ENCODE measurements at places on chromosomes 12 and 14. TPM values are rescaled to one million over a fixed set of nuclear protein-coding genes. Genes with fewer than 3 reads are reported as not detected.
A peak's percentile ranks its signal among the peaks of the same experiment; 100 is the strongest.

The CD9 gene
- 285 TPM for total RNA-seq

DNA sequence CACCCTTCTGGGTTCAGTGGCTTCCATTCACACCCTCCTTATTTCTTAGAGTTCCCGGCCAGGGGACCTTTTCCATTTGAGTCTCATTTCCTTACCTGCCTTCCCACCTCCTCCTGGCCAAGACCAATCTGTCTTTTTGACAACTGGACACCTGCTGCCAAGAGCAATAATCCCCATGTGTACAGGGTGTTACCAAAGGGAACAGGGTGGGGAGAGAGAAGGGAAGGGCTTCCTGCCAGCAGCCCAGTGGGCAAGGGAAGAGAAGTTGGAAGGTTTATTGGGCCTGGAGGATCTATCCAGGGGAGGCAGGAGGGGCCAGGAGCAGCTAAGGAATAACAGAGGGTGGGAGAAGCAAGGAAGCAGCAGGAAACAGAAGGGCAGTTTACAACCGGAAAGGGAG is 346.2 kb downstream of the C12orf75 start:
- no peak overlapping the region for H3K4me3 ChIP-seq
- no peaks in the 10 kb centered on the region for H3K36me3 ChIP-seq
- H3K27me3 ChIP-seq, result no peaks in the 10 kb centered on the region
- peaks cover 12% of the 10 kb centered on the region for H3K4me1 ChIP-seq
- no peak for DNase-seq

- H3K27ac ChIP-seq, result no peak overlapping the region
- DNase-seq, result no peak
- peaks cover 3% of the 10 kb centered on the region for H3K4me1 ChIP-seq
- H3K4me3 ChIP-seq, result no peak overlapping the region
These were observed 65.5 kb downstream of the TTC7B start for GRCh38 chr14:90750701-90751100.

DNA sequence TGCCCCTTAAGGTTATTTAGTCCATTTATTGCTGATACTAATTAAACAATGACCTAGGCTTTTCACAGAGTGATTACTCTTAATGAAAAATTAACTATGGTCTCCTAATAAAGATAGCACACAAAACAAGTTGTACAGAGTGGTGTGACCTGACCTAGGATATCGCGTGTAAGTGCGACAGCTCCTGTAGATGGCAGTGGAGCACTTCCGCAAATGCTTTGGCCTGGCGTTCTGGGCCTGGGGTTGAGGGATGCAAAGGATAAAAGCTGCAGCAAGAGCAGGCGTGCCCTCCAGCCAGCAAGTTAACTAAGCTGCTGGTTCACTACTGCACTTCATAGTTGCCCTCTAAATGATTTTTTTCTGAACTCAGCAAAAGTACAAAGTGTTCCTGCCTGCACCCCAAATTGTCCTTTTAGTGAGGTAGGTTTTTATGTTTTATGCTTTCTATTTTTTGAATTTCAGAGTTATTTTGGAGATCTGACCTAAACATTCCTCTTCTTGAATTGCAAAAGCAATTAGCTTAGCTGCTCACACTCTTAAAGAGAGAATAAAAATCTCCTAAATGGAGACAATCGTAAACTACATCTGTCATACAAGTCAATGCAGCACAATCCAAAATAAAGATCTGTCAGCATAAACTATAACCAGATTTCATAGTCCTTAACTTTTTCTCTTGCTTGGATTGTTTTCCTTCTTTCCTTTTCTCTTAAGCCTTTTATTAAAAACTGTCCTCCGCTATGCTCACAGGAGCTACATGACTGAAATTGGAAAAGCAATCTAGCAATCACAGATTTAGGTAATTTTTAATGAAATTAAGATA is 379.6 kb downstream of the LRIG3 start:
- no peak overlapping the region for H3K4me3 ChIP-seq
- no peak overlapping the region for H3K27ac ChIP-seq
- H3K4me1 ChIP-seq, result peaks cover 3% of the 10 kb centered on the region
- DNase-seq, result peak; percentile 74
- H3K27me3 ChIP-seq, result no peaks in the 10 kb centered on the region

The RFLNA gene
- total RNA-seq, result 1.2 TPM

The GUCY2C gene
- not detected for total RNA-seq

The VRTN gene
- not detected for total RNA-seq

The CD163 gene
- total RNA-seq, result 229 TPM

The PRORP gene
- 20.0 TPM for total RNA-seq

DNA sequence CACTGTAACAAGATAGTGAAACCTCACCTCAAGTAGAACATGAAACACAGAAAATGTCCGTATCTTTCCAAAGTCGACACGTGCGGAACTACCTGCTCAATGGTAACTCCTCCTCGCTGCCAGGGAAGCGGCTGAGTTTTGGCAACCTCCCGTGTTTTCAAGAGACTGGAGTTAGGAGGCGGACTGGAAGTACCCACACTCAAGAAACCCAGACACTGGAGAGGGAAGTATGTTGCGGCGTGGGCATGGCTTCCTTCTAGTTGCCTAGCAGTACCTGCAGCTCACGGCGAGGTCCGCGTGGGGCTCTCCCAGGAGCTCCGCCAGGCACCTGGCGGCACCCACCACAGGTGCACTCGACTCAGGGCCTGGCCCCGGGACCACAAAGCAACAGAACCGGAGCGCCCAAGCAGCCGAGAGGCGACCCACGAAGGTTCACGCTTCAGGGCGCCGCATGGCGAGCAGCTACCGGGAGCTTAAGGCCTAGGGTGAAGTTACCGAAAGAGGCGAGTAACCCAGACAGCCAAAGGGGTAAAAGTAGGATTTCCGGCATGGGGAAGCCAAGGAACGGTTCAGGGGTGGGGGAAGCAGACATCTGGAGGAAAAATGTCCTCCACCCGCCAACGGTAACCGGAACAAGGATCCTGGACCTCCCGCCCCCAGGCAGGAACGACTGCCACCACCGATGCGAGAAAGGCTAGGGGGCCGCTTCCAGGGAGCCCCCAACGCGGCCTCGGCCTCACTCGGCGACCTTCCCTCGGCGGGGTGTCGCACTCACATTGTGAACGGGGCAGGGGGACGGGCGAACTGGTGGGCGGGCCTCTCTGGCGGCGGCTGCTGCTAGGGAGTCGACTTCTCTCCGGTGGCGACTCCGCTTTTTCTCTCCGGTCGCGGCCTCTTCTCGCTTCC is 608 bp downstream of the PTGES3 start:
- H3K4me3 ChIP-seq, result peak overlapping the region; percentile 75
- peak; percentile 82 for DNase-seq
- H3K36me3 ChIP-seq, result no peaks in the 10 kb centered on the region
- H3K27ac ChIP-seq, result peak overlapping the region; percentile 68
- no peaks in the 10 kb centered on the region for H3K4me1 ChIP-seq

GRCh38 chr12:87274594-87275245 is 754.5 kb downstream of the C12orf50 start:
- H3K36me3 ChIP-seq, result no peaks in the 10 kb centered on the region
- no peak overlapping the region for H3K4me3 ChIP-seq
- no peaks in the 10 kb centered on the region for H3K27me3 ChIP-seq

The CEBPE gene
- 0.33 TPM for total RNA-seq

DNA sequence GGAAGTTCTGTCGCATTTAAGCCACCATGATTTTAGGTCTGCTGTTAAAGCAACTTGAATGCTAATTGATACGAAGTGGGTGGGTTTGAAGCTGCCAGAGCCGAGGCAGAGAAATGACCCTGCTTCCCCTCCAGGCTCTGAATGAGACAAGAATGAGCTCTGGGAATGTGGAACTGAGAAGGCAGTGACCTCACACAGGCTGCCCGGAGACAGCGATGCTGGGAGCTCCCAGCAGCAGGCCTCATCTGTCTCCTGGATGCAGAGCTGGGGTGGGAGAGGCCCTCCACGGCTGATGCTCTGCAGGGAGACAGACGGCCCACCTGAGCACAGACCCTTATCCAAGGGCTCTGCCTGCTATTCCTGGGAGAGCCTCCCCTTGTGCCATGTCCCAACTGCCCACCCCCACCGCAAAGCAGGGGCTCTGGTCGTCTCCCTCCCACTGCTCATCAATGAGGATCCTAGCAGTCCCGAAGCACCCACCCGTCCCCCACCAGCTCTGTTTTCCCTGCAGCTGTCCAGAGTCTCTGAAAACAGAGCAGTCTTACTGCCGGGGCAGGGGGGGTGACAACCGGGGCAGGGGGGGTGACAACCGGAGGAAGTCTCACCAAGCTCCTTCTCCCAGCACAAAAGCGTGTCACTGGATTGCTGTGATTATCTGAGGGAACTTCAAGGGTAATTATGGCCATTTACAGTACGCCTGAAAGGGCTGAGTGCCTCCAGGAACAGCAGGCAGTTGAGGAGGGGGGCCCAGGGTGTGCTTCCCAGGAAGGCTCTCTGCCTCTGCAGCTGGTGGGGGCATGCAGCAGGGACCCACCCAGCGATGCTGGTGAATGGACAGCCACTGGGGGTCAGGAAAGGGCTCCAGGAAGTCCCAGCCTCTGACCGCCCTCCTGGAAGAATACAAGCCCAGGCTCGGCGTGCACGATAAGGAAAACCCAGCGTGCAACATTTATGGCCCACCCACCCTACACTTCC is 67.8 kb downstream of the CHGA start:
- H3K27ac ChIP-seq, result no peak overlapping the region
- H3K27me3 ChIP-seq, result no peaks in the 10 kb centered on the region
- peak; percentile 57 for DNase-seq
- H3K4me3 ChIP-seq, result no peak overlapping the region
- H3K36me3 ChIP-seq, result no peaks in the 10 kb centered on the region

DNA sequence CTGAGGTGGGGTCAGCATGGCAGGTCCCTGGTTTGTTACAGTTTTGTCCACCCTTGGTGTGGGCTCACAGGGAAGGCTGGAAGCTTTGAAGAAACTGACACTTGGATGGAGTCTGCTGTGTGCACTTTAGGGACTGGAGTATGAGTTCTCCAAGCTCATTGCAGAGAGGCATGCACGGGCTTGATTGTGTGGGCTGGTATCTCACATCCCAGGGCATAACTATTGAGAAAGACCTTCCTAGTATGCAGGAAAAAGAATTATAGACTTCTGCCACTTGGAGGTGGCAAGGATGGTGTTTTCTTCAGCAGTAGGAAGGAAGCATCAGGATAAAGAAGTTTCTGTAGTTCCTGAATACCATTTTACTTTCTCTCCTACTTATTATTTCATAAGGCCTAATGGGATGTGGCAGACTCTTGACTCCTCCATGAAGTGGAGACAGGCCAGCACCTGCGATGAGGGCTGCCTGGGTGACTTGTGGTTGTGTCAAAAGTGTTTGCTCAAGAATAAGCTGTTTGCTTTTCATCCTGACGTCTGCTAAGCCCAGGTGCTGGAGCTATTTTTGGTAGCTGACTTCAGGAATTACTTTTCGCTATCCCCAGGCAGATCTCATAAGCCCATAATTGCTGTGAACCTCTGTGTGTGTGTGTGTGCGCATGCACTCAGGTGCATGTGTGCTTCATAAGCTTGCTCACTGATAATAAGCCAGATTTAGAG is 125.8 kb downstream of the KTN1 start:
- no peaks in the 10 kb centered on the region for H3K27me3 ChIP-seq
- no peak overlapping the region for H3K4me3 ChIP-seq
- DNase-seq, result no peak
- no peak overlapping the region for H3K27ac ChIP-seq
- H3K36me3 ChIP-seq, result no peaks in the 10 kb centered on the region

The KCNC2 gene
- total RNA-seq, result not detected

- H3K36me3 ChIP-seq, result no peaks in the 10 kb centered on the region
- no peaks in the 10 kb centered on the region for H3K27me3 ChIP-seq
These were observed 708 bp upstream of the TCTN1 start for GRCh38 chr12:110613071-110613770.

DNA sequence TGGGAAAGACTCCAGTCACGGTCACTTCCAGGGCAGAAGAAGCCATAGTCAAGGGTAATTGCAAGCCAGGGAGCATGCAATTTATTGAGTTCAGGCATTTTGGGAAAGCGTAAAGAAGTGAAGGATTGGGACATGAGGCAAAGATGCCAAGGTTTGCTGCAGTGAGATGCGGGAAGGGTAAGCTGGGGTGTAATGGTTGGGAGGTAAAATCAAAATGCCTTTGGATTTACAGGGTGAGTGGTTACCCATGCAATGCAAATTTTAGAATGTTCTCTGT is 167.5 kb downstream of the BRMS1L start:
- H3K27ac ChIP-seq, result no peak overlapping the region
- H3K4me3 ChIP-seq, result no peak overlapping the region
- H3K36me3 ChIP-seq, result no peaks in the 10 kb centered on the region
- no peaks in the 10 kb centered on the region for H3K4me1 ChIP-seq

DNA sequence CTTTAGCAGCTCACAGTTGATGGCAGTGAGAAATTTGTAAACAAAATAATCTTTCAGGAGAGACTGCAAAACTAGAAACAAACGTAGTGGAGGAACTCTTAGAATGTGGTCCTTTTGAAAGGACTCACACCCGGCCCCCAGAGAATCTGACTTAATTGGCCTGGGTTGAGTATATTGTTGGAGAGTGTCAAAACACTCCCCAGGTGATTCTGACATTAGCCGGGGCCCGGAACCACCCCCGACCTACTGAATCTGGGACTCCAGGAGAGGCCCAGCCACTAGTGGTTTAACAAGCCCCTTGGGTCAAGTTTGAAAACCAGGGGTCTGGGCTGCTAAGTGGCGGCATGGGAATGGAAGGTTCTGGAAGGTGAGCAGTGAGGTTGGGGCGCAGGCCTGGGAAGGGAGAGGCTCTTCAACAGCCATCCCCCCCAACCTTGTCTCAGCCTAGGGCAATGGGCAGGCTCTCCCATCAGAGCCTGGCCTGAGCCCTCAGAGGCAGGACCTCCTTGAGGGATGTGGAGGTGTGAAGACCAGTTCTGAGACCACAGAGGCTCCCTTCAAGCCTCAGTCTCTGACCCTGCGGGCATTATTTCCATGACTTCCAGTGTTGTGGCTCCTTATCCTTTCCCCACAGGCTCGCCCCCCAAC is 1.1 kb upstream of the ELK3 start:
- no peaks in the 10 kb centered on the region for H3K27me3 ChIP-seq
- no peaks in the 10 kb centered on the region for H3K4me1 ChIP-seq
- no peaks in the 10 kb centered on the region for H3K36me3 ChIP-seq
- no peak overlapping the region for H3K4me3 ChIP-seq
- H3K27ac ChIP-seq, result no peak overlapping the region
- DNase-seq, result no peak

- peak overlapping the region; percentile 77 for H3K4me3 ChIP-seq
- no peak overlapping the region for H3K27ac ChIP-seq
- no peaks in the 10 kb centered on the region for H3K36me3 ChIP-seq
- no peaks in the 10 kb centered on the region for H3K4me1 ChIP-seq
- DNase-seq, result no peak
- H3K27me3 ChIP-seq, result no peaks in the 10 kb centered on the region
These were observed 66.2 kb downstream of the RNF34 start for GRCh38 chr12:121465921-121466793.

The PRIM1 gene
- total RNA-seq, result 3.2 TPM

DNA sequence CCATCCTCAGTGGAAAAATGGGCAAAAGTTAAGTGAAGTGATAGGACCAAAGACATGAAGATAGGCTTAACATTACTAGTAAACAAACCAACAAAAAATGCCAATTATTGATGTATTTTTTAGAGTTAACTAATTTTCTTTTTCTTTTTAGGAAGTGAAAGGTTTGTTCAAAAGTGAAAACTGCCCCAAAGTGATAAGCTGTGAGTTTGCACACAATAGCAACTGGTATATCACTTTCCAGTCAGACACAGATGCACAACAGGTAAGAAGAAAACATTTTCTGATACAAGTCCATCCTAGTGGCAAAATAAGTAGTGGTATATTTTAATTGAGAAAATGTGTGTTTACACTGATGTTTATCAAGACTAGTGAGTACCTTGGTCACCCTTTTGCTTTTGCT is 39.6 kb downstream of the LARP4 start:
- H3K27ac ChIP-seq, result no peak overlapping the region
- DNase-seq, result no peak
- peaks cover 4% of the 10 kb centered on the region for H3K36me3 ChIP-seq
- no peak overlapping the region for H3K4me3 ChIP-seq

The CAMKK2 gene
- total RNA-seq, result 47.6 TPM

The APOF gene
- total RNA-seq, result not detected

The OASL gene
- total RNA-seq, result 1.7 TPM

The IFNG gene
- not detected for total RNA-seq

The SERPINA10 gene
- total RNA-seq, result not detected

Measured in aorta (tissue), 5 donors.